ENCODE measurements at places on chromosomes 7 and 10.

GRCh38 chr10:32959006-32959920, 1.2 kb upstream of the ITGB1 start:
- DNase-seq: no peak

DNA sequence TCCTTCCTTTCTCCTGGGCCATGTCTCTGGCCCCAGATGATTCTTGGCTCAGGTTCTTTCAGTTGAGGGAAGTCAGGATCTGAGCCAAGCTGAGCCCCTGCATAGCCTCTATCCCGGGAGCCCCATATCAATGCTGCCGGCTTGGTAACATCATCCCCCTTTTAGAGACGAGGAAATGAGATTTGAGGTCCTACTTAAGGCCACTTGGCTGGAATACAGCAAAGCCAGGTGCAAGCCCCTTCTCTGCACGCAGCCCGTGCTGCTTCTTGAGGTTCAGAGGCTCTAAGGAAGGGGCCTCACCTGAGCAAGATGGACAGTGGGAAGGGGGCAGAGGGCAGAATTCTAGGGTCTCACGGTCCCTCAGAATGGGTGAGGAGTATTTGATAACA, 2.4 kb upstream of the IRF5 start:
- no peak for DNase-seq

- no peak for DNase-seq
Observed at GRCh38 chr10:78028438-78029268, 662 bp downstream of the POLR3A start.

DNA sequence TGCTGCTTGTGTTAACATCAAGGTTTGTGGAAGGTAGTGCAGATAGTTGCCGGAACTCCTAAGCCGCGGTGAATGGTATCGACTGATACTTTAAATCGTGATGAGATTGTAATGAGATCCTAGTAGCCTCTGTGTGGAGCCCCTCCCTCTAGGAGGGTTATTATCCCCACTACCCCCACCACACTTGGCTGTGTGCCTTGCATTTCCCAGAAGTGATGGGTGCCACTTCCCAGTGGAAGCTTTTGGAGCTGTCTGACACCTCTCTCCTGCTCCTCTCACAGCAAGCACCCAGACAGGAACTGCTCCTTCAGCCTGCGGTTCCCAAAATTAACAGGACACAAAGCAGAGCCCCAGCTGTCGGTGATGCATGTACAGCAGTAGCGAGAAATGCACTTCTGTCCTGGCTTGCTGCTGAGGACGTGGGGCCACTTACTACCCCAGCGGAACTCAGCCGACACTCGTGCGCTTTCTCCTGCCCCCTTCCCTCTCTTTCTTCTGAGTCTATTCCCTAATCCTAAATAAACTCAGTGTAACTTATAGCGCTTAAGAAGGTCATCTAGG, 52.5 kb downstream of the PRKAG2 start:
- no peak for DNase-seq

DNA sequence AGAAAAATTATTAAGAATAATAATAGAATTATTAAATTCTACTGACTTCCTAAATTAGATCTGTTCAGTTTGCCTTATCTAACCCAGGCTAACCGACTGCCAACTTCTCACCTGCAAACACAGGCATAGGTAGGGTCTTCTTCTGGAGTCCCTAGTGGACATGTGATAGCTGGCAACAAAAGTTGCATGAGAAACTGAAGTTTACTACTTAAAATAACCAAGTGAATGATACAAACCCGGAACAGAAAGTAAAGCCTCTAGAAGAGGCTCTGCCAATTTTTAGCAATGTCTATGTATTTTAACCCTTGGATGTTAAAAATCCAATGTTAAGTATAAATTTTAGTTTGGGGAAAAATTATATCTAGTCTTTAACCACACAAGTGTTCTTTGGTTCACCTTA, 37.6 kb downstream of the NDUFB2 start:
- no peak for DNase-seq

- DNase-seq: no peak
Observed at GRCh38 chr7:45149606-45150005, 8.0 kb upstream of the RAMP3 start.

DNA sequence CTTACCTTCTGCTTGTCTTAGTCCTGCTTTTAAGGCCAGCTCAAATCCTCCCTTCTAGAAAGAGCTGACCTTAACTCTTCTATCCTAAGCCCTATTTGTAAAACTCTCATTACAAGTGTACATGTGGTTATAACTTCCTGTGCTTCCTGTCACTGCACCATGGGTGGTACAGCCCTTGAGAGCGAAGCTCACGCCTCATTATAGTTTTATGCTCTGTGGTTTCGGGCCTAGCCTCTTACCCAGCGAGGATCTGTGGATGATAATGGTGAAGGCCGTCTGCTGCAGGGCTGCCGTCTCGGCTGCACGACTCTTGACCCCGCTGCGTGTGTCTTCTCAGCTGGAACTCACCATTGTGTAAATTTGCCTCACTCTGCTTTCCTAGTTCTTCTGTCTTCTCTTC, 74.6 kb downstream of the CUL1 start:
- peak; percentile 53 for DNase-seq

DNA sequence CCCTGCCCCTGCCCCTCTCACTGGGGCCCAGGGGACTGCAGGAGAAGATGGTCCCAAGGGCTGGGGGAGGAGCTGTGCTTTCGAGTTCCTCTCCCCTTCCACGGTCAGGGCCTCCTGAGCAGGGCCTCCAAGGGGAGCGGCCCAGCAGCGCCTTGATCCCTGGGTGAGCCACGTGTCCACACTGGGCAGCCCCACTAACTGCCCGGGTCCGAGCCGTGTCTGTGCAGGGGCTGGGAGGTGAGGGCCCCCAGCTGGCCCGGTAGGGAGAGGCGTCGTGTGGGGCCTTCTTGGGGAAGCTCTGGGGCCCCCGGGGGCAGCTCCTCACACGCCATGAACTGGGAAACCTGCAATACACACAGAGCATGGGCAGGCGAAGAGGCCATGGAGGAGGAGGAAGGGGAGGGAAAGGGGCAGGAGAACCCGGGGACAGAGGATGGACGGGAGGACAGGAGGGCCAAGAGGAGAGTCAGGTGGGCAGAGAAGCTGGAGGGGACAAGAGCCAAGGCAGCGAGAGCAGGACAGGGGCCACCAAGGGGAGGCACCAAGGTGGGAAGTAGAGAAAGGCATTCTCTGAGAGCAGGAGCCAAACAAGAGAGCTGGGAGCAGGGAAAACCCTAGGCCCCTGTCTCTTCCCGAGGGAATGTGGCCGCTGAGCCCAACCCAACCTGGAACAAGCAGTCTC, 32.8 kb downstream of the KCNH2 start:
- DNase-seq: no peak

DNA sequence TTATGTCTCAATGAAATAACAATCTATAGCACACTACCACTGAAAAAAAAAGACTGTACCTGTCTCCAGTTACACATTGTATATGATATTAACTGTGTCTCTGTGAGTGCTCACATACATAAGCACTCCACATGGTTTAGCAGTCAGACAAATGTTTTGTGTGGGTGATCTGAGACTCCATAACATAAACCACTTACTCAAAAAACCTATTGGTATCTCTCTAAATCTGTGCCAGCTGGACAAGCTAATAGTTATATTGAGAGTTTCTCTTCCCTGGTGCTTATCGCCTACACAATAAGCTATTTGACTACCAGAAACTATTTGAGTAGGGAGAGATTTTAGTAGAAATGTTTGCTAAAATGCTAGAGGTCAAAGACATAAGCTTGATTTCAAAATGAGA, 190.1 kb upstream of the AGR3 start:
- no peak for DNase-seq

DNA sequence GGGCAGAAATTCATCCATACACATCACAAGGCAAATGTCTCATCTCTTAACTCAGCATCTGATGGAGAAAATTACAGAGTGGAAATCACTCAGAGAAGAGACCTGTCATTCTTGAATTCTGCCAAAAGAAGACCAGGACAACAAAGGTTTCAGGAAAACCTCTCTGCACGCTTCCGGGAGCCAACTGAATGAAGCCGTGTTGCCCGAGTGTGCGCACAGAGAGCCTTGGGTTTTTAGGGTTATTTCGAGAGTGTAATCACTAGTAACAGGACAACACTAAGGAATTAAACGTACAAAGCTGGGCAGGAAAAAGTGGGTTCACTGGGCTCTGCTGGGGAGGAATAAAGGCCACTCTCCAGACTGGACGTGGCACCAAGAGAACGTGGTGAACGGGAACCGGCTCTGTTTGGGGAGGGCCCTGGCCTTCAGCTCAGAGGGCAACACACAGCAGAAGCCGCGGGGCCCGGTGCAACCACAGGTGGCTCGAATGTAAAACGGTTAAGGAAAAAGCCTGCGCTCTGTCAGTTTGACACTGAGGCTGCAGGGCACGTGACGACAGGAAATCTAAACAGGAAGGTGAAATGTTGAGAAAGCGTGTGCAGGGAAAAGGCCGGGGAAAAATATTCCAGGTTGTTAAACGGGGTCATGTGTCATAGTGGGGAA, 331.5 kb downstream of the DNAJB6 start:
- DNase-seq: no peak

DNA sequence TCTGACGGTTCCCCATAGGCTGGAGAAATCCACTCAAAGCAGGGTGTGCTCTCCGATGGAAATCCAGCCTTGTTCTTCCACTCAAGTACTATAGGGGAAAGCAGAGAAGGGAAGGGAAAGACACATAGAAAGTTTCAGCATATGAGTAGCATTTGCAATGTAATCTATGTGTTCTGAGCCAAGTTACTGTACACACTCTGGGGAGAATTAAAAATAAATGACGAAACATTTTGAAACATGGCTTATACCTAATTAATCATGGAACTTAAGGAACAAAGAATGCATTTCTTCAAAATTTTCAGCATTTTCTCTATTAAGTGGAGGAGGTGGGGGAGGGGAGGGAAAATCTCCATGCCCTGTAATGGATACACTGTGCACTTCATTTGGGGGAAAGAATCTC, 198.1 kb upstream of the HABP2 start:
- DNase-seq: no peak

DNA sequence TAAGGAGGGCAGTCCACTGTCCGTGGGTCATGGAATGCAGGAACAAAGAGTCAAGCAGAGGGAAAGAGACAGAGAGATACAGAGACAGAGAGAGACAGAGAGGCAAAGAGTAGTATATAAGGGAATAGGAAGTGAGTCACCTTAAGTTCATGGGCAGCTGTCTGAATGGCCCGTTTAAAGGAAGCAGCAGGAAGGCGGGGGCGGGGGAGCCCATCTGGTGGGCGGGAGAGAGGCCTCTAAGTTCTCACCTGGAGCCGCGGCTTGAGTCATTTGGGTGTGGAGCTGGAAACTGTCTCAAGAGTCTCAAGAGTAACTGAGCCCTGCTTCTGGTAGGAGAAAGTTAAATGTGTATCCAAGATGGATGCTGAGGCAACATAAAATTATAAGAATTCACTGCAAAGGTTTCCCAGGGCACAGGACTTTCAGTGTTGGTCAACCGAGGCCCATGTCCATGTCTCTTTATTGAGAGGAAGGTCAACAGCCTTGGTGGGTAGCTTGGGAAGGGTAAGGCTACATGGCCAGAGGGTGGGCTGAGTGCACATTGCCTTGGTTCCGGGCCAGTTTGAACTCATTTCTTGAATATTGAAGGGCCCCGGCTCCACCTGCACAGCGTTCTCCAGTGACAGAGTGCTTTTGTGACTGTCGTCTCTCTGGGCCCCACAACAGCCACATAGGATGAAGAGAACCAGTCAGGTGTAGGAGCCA, 85.5 kb upstream of the CACUL1 start:
- no peak for DNase-seq
